ENCODE measurements at places on chromosomes 12 and 14. TPM values are rescaled to one million over a fixed set of nuclear protein-coding genes. Genes with fewer than 3 reads are reported as not detected.

KRT6C gene
- not detected for total RNA-seq

EML1 gene
- 61.0 TPM for total RNA-seq

RHEBL1 gene
- 0.95 TPM for total RNA-seq

FGF23 gene
- total RNA-seq: not detected

DLK1 gene
- not detected for total RNA-seq

LAG3 gene
- 1.0 TPM for total RNA-seq

TAS2R43 gene
- 0.22 TPM for total RNA-seq

CPM gene
- 0.29 TPM for total RNA-seq
